ENCODE measurements at places on chromosomes 12 and 14.

- DNase-seq: no peak
Measured at GRCh38 chr12:104462931-104463339, 6.2 kb downstream of the CHST11 start.

- no peak for DNase-seq
Measured at GRCh38 chr12:75862692-75863471, 168.7 kb downstream of the PHLDA1 start.

- DNase-seq: no peak
Measured at GRCh38 chr12:2302711-2303580, 250.2 kb downstream of the CACNA1C start.

- no peak for DNase-seq
Measured at GRCh38 chr14:23047034-23047634, 5.1 kb downstream of the PSMB11 start.

GRCh38 chr12:3123729-3124128, 46.5 kb downstream of the TSPAN9 start:
- no peak for DNase-seq

- DNase-seq: no peak
Measured at GRCh38 chr14:99077844-99078236, 194.2 kb downstream of the BCL11B start.

DNA sequence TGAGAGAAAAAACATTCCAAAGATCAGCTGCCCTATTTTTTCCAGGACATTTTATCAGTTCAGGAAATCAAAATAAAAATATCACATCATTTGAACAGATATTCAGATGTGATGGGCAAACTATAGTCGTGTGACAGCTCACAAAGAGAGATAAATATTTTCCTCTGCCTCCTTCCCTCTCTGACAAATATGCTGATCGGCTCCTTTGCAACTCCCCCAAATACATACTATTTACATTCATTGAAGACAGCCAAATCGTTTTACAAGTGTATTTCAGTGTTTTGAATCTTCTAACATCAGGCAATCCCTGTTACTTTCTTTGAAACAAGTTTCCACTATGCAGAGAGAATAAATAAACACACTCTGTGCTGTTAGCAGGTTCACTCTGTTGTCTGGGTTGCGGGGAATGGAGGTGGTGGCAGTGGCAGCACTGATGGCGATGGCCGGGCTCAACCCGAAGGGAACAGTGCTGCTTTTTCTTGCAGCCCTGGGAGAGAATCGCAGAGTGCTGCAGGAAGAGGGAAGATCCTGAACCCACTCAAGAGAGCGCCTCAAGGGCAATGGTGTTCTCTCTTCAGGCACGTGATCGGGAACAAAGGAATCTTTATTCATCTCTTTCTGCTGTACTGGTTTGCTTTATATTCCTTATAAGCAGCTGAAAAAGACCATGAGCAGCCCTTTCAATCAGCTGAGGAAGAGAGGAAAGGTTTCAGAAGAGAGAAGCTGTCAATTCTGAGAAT, 142.5 kb downstream of the PHLDA1 start:
- no peak for DNase-seq

DNA sequence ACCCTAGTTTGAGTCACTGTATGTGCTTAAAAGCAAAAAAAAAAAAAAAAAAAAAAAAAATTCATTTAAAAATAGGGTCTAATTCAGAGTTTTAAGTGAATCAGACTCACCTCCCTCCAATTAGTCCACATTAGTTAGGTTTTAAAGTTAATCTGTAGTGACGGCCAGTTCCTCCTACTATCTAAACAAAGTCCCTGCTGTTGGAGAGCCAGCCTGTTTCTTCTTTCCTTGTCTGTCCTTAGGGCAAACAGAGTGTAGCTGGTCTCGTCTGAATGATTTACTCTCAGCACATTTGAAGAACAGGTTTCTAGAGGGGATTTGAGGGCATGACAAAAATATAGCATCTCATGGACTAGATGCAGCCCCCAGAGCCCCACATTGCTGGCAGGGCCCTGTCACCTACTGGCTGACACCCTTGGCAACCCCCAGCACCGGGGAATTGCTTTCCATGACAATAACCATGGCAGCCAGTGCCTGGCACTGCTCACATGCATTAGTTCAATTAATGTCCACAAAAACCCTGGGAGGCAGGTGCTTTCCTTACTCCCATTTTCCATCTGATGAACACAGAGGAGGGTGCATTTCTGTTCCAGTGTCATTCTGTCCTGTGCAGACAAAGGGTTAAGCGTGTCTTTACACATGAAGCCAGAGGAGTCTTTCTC, 138.3 kb downstream of the PLXNC1 start:
- no peak for DNase-seq

DNA sequence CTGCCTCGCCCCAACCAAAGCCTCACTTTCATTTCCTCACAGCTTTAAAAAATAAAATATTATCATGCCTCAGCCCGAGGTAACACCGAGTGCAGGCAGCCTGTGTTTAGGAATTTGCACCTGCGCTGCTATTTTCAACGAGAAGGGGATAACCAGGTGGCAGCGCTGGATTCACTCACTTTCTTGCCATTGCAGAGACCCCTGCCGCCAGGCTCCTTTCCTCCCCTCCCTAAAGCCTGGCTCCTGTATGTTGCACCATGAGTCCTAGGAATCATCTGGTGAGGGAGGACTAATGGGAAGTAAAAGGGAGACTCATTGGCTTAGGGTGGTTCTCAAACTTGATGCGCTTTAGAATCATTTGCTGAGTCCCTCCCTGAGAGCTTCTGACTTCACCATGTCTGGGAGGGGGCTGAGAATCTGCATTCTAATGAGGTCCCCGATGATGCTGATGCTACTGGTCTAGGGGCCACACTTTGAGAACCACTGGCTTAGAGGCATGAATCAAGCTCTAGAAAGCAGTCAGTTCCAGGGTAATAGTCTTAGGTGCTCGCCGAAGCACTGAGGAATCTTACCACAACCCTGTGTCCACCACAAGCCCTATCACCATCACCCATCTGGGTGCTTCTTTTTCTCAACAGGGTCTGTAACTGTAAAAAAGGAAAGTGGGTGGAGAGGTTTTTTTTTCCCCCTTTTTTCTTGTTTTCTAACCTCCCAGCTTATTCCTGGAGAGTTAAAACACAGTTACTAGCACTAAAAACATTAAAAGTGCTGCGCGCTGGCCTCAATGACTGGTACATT, 83.8 kb downstream of the SLC38A1 start:
- no peak for DNase-seq

DNA sequence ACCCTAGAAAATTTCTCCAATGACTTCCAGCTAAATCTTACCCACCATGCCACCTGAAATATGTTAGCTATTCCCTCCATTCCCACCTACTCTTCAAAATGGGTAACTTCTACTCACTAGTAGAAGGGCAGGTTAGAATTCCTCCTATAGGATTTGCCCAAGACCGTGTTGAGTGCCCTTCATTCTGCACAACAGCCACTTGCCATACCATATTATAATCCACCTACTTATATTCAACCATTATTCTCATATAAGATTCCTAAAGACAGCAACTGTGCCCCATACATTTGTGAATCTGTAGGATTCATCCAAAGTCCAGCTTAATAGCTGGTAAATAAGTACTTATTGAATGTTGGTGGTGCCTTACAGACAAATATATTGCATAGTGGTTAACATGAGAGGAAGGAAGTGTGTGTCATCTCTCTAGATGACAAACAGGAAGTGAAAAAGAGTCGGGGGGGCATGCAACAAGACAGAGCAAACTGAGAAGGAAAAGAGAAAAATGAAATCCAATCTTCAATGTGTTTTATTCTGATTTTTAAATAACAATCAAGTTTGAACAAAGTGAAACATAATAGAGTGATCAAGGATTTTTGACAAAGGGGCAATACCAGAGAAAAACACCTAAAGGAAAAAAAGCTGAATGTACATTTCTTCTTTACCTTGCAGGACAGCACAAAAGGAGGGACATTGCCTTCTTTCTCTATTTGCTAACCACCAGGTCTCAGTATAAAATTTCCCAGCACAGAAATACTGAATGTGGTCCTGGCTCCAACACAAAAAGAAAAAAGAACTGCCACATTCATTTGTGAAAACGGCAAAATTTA, 389.3 kb upstream of the USP15 start:
- DNase-seq: no peak

DNA sequence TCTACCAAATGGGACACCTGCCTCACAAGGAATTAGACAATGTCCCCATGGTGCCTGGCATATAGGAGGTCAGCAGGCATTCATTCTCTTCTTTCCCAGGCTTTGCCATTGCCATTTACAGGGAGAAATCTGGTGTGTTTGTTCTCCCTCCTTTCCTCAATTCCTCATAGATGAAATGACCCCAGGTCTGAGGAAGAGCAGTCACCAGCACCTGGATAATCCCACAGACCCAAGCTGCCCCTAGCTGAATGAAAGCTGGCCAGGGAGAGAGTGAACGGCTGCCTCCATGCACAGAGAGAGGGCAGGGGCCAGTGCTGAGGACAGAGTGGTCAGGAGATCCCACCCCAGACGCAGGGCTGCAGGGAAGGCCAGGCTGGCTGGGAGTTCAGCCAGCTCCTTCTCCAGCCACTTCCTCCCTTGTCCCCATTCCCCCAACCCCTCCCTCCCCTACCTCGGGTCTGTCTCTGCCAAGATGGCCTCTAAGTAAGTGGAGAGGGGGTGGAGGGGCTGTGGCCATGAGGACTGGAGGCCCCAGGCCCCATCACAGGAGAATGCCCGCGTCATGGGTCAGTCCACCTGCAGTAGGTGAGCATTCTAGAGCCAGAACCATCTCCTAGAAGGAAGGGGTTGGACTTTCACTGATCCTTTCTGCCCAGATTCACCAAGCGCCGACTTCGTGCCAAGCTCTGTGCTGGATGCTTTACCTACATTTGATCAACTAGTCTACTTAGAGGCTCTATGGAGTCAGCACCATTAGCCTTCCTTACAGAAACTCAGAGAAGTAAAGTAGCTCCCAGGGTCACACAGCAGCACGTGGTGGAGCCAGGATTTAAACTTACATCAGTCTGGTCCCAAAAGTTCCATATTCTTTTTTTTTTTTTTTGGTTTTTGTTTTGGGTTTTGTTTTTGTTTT, 2.0 kb upstream of the KRT4 start:
- no peak for DNase-seq

DNA sequence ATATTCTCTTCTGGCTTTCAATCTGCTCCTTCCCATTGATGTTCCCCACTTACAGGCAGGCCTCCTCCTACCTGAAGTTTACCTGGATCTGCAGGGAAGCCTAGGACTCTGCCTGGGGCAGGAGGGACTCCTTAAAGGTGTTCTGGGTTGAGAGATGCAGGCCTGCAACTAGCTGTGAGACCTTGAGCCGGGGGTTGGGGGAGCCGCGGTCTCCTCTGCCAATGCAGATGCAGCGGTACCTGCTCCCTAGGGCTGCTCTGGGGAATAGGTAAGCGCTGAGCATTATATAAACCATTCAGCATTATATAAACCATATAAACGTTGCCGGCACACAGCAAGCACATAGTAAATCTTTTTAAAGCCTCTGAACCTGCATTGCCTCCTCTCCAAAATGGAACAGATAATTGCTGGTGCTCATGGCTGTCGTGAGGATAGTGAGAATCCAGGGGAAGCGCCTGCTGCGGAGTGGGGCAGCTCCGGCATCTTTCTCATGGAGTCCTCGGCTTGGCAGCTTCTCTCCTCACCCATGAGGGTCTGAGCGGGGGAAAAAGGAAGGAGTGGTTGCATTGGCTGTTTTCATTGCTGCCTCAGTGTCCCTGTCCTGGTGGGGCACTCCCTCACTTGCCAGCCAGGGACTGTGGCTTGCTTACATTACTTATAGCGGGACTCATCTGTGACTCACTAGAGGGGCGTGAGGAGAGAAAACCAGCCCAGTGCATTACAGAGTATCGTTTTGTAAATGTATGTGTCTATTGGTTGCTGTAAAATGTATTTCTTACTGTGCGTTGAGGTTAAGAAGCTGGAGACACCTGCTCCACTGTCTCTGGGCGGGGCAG, 12.5 kb upstream of the KRT80 start:
- no peak for DNase-seq

DNA sequence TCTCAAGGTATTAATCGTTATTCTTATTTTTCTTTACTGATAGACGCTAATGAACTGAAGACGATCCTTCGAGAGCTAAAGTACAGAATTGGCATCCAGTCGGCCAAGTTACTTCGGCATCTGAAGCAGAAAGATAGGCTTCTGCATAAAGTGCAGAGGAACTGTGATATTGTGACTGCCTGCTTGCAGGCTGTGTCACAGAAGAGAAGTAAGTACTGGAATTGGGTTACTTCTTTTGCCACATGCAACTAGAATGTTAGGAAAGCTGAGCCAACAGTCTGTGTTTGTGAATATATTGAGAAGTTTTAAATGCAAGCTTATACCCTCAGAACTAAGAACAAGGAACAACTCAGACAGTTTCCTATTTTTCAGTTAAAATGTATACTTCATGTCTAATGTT, 26.6 kb upstream of the GNS start:
- DNase-seq: no peak

GRCh38 chr12:121915841-121916321, 2.5 kb upstream of the CFAP251 start:
- no peak for DNase-seq

GRCh38 chr14:64873506-64874219, 6.0 kb downstream of the SPTB start:
- no peak for DNase-seq

DNA sequence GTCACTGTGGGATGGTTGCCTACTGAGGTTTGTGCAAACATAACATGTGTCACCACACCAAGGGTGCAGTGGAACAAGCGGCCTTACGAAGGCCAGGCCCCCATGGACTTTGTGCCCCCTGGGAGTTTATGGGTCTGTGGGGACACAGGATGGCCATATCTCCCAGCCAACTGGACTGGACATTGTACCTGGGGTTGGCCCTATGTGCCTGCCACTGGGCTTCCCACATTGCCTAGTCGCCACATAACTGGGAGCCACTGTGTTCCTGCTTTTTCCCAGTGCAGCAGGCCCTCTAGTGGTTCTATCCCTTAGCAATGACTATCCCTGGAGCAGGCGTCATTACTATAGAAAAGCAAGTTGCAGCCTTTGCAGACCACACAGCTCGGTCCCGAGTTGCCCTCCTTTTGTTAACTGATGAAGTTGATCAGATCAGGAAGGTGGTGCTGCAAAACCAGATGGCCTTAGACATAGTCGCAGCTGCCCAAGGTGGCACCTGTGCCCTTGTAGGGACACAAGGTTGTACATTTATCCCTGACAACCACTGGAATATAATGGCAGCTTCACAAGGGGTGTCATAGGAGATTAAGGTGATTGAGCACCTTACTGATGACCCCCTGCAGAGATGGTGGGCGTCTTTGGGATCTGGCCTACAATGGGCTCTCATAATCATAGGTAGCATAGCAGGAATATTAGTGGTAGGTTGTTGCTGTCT, 15.2 kb upstream of the RNASE12 start:
- DNase-seq: no peak

GRCh38 chr12:63020269-63020668, 85.3 kb upstream of the PPM1H start:
- DNase-seq: no peak

DNA sequence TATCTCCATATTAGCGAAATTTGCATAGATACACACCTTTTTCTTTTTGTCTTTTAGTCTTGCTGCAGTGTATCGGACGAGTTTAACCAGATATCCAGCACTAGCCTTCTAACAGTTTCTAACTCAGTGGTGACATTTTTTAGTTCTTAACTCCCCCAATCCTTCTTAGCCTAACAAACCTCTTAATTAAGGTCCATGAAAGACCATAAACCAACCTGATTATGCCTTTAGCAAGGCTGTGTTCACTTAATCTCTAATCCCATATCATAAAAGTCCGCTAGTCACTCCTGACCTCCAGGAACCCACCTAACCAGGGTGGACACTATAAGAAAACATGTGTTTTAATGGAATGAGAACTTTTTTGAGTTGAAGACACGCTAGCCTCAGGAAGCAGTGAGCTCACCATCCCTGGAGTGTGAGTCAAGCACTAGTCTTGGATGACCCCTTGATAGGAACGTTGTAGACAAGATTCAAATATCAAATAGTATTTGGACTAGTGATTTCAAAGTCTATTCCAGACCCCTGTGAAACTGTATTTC, 9.5 kb downstream of the CDKN1B start:
- DNase-seq: no peak

GRCh38 chr12:58593557-58594304, 326.6 kb downstream of the LRIG3 start:
- DNase-seq: no peak

Data from thoracic aorta (tissue), 2 donors.